ENCODE measurements at places on chromosomes 11 and 22.

DNA sequence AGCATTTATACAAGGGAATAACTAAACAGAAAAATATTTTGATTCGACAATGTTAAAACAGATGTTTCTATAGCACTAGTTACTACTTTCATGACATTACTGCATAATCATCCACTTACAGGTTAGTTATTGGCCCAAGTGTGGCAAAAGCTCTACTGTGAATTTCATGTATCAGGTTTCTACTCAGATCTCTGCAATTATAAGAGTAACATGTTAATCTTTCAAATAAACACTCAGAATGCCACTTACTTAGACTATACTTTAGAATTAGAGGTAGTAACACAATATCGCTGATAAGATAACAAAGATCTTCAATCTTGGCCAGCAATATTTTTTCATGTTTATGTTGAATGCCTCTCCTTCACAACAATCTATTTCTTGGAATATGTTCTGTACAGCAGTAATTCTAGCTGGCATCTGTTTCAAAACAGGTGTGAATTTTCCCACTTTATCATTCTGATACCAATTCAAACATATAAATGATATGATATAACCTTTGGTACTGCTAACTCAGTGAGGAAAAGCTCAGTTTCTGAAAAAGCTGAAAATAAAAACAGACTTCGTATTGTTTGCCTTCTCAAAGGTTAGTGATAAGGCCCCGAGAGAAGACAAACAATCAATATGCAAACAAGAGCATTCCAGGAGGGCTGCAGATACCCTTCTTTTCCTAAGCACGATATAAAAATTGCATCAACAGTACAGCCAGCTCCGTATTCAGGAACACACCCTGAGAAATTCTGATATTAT, 11.0 kb upstream of the CCDC34 start:
- no peak for DNase-seq

DNA sequence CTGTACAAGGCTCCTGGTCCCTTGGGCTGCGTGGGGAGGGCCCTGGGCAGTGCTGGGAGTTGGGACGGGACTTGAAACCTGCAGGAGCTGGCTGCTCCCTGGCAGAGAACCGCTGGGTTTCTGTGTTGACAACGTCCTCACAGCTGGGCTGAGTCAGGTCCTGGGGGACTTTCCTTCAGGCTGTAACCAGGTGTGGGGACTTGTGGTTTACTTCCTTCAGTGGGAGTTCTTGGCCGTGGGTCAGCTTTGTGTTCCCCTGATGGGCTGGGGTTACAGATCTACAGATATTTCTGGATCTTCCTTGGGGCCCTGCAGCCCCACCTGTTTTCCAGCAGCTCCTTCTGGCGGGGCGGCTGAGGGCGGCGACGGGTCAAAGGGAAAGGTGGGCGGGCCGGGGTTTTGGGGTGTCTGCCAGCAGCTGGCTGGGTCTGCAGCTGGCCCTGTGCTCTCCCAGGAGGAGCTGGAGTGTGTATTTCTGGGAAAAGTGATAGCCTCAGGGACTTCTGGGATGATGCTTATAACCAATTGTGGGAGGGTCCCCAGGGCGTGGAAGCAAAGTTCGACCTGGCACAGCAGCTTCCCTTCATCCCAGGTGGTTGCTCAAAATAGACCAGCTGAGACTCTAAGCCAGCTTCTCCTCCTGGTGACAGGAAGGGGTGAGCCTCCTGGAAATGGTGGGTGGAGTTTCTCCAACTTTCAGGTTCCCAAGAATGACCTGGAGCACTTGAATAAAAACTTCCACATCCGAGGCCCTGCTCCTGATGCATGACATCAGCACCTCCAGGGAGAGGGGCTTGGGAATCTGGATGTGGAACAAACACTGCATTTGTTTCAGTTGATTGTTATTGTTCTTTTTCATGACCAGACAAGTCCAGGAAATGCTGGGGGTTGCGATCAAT, 19.1 kb downstream of the ST14 start:
- DNase-seq, result no peak

DNA sequence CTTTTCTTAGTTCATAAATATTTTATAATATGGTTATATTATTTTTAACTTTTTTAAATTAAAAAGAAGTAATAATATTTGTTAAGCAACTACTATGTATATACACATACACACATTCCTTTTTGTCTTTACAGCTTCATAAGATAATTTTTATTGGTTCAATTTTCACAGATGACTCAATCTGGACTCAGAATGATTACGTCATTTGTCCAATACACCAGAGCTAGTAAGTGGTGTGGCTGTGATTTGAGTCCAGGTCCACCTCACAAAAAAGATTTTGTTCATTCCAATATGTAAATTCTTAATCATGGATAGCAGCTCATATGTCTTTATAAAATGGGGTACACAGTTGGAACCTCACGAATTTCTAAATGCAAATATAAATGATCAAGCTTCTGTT, 1014.5 kb downstream of the DLG2 start:
- DNase-seq, result no peak

- DNase-seq, result peak; percentile 93
These were observed 11.7 kb upstream of the PATL1 start for GRCh38 chr11:59680287-59681154.

DNA sequence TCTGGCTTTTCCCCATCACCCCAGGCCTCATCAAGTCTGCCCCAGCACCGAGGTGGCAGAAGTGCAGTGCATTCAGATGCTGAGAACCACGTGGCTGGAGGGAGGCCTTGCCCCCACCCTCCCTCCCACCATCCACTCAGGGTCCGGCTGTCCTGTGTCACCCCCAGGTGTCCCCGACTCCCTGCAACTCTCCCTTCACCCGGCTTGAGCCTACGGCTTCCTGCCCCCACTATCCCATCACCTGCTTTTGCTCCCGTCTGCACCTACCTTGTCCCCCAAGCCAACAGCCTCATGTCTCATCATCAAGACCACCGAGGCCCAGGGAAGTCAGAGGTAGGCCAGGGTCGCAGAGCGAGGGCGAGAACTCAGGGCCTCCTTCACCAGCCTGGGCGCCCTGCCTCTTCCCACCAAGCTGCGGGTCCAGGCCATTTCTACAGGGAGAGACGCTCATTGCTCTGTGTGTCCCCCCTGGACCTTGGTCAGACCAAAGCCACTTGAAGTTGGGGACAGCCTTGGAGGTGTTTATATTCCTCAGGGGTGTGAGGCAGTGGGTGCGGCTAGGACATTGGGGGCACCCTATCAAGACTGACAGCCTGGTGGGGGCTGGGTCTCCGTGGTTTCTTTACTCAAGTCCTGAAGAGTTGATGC, 66.2 kb upstream of the CCND1 start:
- no peak for DNase-seq

- DNase-seq, result peak; percentile 98
These were observed 119.7 kb downstream of the ETS1 start for GRCh38 chr11:128467610-128468041.

GRCh38 chr11:12182676-12183541, 72.5 kb downstream of the MICAL2 start:
- peak; percentile 94 for DNase-seq

- no peak for DNase-seq
These were observed 97.1 kb upstream of the NAV2 start for GRCh38 chr11:19615341-19616183.

- DNase-seq, result peak; percentile 39
These were observed 29.4 kb downstream of the GRIK4 start for GRCh38 chr11:120540744-120541465.

GRCh38 chr22:35432228-35432905, 32.4 kb downstream of the MCM5 start:
- DNase-seq, result no peak

DNA sequence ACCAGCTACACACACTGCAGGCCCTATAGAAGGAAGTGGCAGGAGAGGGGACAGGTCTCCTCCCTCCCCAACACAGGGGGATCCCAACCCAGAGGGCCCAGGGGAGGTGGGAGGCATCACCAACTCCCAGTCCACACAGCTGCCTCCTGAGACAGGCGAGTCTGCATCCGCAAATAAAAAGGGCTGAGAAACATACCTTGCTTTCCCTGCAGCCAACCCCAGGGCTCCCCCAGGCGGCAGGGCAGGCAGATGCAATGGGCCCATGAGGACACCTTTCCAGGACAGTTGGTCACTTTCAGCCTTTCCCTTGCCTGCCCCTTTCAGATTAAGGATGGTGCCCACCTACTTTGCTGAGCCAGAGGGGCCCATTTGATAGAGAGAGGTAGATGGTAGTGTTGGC, 180.0 kb downstream of the BRD1 start:
- DNase-seq, result no peak

- DNase-seq, result peak; percentile 36
These were observed 54.0 kb downstream of the SLC36A4 start for GRCh38 chr11:93143800-93144199.

DNA sequence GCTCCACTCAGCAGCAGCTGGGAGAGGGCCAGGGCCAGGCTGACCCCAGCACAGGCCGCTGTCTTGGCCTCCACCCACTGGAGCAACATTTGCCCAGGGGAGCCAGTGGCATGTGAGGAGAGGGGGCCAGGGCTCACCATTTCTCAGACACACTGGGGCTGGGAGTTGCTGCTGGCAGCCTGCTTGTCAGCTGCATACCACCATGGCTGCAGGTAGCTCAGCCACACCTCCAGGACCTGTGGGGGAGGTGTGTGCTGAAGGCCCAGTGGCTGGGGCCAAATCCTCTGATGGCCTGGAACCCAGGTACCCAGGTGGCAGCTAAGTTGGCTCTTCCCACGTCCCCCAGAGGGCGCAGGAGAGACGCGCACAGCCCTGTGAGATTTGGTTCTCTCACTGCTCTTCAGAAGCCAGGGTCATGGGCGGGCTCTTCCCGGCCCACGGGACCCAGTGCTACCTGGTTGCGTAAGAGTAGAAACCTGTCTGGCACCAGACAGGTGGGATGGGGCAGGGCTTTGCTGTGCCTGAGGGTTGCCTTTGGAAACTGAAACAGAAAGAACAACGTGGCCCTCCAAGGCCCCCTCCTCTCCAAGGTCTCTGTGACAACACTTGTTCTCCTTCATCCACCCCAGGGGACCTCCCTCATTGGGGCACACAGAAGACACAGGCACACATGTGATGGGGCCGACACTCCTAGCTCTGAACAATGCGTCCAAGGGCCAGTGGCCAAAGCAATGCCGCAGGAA, 98.8 kb downstream of the MED15 start:
- peak; percentile 78 for DNase-seq

DNA sequence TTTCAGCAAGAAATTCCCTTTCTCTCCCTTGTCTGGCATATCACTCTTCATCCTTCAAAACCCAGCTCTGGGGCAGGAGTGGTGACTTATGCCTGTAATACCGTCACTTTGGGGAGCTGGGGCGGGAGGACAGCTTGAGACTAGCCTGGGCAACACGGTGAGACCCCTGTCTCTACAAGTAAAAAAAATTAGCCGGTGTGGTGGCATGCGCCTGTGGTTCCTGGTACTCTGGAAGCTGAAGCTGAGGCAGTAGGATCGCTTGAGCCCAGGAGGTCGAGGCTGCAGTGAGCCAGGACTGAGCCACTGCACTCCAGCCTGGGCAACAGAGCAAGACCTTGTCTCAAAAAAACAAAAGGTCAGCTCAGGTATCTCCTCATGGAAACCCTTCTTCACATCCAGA, 1.4 kb upstream of the RCE1 start:
- DNase-seq, result peak; percentile 5

DNA sequence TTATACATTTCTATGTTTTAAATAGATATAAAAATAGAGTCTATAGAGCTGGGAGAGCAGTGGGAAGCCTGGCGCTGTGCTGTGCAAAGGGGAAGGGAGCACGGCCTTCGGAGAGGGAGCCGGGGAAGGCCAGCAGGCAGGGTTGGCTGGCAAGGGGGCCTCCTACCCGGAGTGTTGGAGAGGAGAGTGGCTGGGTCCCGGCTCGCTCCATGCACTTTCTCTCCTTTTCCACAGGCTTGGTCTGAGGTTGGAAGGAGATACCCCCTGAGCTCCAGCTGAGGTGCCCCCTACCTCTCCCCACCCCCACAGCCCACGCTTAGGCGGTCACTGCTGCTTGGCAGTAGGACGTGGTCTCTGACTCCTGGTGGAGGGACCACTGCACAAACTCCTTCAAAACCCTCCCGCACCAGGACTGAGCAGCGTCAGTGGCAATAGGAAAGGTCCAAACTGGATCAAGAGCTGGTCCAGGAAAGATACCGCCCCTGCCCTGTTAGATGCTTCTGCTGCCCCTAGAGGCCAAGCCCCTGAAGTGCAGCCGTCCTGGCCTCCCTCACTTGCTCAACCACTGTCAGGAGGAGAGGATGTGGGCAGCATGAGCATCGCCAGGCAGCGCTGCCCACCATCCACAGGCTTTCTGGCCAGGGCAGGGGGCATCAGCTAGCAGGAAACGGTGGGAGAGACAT, 52.9 kb downstream of the SYT13 start:
- peak; percentile 75 for DNase-seq

DNA sequence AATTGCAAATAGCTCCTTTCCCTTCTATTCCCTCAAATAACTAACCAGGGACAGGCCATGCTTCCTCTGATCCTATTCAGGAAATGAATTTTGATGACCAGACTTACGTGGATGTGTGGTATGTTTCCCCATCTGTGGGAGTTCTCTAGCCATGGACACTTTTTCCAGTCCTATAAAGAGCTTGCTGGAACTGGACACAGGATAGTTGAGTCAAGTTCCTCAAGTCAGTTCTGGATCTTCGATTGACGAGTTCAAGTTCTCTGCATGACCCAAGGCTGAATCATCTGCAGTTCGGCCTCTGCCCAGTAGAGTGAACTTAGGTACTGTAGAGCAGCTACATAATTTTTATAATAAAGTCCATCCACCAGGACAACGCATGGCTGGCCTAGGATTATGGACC, 52.7 kb upstream of the CCND1 start:
- peak; percentile 73 for DNase-seq

DNA sequence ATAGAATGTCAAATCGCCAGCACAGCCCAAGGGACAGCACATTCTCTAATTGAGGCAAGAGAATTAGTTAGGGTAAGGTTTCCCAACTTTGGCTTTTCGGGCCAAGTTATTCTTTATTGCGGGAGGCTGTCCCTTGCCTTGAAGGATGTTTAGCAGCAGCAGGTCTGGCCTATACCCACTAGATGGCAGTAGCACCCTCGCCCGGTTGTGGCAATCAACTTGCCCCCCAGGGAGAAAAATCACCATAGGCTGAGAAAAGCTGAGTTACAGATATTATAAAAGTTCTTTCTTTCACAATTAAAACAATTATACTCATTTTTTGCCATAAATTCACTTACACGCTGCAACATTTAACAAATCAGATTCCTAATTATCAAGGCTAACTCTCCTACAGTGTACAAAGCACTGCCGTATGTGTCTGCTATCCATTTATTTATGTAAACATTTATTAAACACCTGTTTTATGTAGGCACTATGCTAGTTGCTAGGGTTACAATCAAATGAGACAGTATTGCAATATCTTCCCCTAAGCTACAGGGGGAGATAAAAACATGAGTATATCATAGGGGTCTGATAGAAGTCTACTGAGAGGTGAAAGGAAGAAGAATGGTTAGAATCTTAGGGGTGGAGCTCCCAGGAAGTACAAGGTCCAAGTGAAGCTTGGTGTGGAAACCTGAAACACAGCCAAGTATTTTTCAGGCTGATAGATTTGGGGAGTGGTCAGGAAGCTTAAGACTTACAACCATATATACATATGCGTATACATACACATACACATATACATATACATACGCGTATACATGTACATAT, 452.3 kb downstream of the RAB38 start:
- DNase-seq, result peak; percentile 26
